GM19239 (cell line): ENCODE measurements at places on chromosomes 3 and 15.

GRCh38 chr3:159974-160373 lies 36.6 kb upstream of the CHL1 start:
- no peak for DNase-seq

DNA sequence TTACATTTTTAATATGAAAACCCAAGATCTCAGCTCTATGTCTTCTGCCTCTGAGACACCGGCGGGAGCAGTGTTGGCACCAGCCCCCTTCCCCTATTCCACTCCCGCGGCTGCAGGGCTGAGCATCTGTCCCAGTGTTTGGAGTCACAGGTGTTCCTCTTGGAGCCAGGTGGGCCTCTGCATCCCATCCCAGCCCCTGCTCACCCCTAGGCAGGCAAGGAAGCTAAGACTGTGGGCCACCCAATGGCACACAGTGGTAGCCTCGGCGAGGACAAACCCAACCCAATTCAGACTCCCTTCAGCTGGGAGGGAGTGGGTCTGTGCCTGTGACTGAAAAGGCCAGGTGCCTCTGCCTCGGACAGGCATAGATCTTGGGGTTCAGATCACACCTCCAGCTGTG lies 3.1 kb downstream of the CHST13 start:
- no peak for DNase-seq

DNA sequence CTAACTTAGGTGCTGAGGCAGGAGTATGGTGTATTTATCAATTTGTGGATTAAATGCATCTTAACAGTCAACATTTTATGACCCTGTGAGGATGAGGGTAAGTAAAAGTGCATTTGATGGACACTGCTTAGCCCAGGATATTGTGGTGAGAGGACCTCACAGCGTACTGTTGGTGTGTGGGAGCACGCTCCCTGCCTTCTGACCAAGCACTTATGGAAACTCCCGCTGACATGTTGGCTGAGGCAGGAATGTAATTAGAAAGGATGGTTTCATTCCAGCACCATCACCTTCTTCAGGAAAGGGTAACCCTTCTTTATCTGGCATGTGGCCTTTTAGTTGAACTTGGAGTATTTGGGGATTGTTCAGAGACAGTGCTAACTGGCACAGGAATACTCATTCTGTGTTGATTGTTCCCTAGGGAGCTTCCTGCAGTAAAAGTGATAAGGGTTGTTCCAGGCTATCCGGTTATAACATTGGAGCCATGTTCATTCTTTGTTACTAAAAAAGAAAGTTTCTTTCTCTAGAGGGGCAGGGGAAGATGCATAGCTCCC lies 11.7 kb upstream of the FSTL1 start:
- no peak for DNase-seq

GRCh38 chr15:100112061-100112420 lies 229.7 kb downstream of the ADAMTS17 start:
- no peak for DNase-seq

GRCh38 chr3:113153499-113154107 lies 57.8 kb upstream of the BOC start:
- peak; percentile 9 for DNase-seq

DNA sequence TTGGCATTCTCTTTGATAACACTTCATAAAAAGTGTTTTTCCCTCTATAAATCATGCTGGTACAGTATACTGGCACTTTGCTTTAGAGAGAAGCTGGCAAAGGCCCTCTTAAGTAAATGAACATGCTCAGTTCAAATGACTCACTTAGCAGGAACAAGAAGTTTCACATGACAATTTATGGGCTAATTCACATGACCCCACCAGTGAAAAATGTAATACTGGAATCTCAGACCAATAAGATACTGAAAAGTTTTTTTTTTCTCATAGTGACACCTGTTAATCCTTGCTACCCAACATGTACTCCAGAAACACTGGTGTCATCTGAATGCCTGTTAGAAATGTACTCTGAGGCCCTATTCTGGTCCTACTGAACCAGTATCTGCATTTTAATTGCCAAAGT lies 13.9 kb downstream of the BTBD1 start:
- DNase-seq: no peak

GRCh38 chr15:70795311-70795665 lies 31.9 kb upstream of the UACA start:
- no peak for DNase-seq

- DNase-seq: no peak
Measured at GRCh38 chr15:39364721-39365120, 216.2 kb upstream of the THBS1 start.

DNA sequence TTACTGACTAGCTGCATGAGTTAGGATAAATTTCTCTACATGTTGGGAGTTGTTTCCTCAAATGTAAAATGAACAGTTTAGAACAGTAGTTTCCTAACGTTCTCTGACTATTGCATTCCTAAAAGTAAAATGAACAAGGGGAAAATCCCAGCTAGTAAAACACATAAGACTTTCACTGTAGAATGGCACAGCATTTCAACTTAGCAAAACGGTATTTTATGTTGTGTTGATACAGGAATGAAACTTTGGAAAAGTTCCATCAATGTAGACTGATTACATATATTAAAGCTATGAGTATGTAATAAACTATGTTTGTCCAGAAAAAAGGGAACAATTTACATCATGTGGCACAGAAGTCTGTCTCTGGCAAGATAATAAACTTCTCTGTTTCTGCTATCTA lies 297.4 kb upstream of the EPHA3 start:
- no peak for DNase-seq

GRCh38 chr15:53681056-53681455 lies 78.4 kb downstream of the WDR72 start:
- no peak for DNase-seq

- no peak for DNase-seq
Measured at GRCh38 chr3:30670292-30670691, 63.9 kb downstream of the TGFBR2 start.

GRCh38 chr3:31251083-31251482 lies 281.6 kb upstream of the STT3B start:
- DNase-seq: no peak

- DNase-seq: no peak
Measured at GRCh38 chr3:73709712-73710111, 85.0 kb upstream of the PDZRN3 start.

DNA sequence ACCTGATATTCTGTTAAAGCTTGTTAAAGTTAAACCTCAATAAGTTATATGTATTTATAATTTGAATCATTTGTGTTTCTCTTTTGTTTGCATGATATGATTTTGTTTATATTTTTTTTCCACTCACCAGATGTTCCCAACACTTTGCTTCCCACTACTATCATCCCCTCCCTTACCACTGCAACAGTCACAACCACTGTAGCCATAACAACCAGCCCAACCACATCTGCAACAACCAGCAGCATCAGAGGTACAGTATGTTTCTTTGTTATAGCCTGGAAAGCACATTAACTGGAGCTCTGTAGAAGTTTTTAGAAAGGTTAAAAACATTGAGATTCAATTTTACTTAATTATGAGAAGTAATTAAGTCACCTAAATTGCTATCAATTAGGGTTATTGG lies 1011.9 kb downstream of the VGLL3 start:
- no peak for DNase-seq

DNA sequence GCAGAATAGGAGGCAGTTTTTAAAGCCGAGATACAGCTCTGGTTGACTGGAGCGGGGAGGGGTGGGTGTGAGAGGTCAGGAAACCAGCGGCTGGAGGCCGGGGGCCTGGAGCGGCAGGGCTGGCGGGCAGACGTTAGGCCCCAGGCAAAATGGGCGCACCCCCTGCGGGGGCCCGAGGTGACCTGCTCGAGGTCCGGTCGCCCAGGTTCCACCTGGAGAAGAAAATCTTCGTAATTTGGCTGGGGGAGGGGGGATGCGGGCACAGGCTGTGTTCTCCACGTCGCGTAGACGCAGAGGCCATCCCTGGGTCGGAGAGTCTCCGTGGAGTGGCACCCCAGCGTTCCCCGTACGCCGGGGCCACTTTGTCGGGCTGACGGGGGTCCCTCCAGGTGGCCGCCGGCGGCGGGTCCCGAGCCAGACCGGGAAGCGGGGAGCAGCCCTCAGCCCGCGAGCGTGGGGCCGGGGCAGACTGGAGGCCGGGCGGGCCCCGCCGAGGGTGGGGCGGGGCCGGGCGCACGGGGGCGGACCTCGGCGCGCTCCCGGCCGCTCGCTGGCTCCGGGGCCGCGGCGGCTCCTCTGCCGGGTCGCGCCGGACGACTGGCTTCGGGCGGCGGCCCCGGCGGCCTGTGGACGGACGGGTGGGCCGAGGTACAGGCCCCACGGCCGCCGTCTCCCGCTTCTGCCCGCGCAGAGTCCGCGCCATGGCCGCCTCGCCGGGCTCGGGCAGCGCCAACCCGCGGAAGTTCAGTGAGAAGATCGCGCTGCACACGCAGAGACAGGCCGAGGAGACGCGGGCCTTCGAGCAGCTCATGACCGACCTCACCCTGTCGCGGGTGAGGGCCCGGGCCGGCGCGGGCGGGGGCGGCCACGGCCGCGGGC lies at the start of gene CRTC3:
CRTC3 (plus strand) TSS at position 553 of the 879 bp plus-strand sequence; CDS start at position 702, 149 bp downstream.
- DNase-seq: peak; percentile 88

DNA sequence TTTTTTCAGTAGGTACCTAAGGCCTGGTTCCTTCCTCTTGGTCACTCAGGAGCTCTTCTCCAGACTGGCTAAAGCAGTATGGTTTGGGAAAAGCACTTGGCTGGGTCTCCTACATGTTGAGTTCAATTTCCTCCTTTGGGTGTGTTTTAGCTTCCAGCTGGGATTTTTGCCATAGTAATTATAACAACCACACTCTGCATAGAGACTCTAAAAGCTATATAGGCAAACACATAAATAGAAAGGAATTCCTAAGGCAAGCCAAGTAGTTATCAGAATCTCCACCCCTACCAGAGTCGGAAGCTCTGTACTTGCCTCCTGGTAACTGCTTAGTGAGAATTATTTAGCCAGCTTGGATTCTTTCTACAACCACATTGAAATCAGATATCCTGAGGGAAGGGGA lies 48.6 kb downstream of the FOXL2 start:
- no peak for DNase-seq

DNA sequence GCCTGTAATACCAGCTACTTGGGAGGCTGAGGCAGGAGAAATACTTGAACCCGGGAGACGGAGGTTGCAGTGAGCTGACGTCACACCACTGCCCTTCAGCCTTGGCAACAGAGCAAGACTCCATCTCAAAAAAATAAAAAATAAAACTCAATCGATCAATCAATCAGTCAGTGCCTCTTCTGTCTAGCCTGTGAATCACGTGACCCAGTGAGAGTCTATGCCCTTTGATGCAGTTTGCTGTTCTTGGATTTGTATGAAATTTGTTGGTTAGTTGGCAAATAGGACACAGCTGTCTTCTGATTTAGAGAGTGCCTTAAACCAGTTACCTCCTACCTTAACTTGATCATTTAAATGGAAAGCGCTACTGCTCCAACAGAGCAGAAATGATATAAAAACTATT lies 3.6 kb upstream of the RBMS3 start:
- no peak for DNase-seq

DNA sequence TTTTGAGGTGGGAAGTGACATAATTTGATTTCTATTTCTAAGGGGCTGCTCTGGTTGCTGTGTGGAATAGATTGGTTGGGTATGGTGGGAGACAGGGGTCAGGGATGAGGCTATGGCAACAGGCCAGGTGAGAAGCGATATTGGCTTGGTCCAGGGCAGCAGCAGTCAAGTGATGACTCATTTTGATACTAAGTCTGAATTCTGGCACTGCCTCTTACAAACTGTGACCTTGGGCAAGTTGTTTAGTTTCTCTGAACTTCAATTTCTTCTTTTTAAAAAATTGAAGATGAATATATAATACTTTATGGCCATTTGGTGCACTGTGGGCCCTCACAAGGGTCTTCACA lies 40.4 kb upstream of the CLSTN2 start:
- DNase-seq: no peak

- DNase-seq: no peak
Measured at GRCh38 chr3:13050446-13050845, 22.8 kb downstream of the IQSEC1 start.

- DNase-seq: no peak
Measured at GRCh38 chr15:62684123-62684808, 358.3 kb upstream of the TPM1 start.

DNA sequence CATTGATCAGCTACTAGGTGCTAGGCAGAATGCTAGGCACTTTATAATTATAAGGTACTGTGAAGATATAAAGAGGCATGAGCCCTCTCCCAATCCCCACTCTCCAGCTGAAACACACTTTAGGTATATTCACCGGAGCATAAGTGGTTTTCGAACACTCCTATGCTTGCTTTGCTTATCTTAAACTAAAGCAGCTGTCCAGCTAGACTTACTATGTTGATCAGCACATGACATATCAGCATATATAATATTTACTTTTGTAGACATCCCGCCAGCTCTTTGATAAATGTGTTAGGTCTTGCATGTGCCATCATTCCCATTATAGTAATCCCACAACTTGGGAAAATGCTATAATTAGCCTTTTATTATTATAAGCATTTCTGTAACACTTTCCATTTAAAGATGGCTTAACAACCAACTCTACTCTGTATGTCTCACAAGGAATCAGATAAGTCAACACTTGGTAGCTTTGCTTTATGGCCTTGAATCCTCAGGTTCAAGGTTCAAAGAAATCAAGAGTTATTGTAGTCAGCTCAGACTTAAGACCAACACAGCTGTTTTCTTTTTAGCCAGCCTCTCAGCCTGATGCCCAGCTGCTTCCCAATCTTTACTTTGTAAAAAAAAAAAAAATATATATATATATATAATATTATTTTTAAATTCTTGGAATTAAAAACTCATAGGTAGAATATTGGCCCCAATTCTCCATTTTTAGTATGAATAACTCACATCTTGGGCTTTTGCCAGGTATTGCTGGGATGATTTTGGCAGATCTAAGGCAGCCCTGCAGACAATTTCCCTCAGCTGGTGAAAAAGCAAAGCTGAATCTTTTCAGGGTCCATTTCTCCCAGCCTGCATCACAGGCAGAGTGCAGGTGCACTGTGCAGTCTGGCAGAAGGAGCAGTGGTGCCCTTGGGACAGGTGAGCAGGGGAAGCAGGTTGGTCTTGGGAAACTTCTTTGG lies 104.2 kb downstream of the THRB start:
- no peak for DNase-seq

DNA sequence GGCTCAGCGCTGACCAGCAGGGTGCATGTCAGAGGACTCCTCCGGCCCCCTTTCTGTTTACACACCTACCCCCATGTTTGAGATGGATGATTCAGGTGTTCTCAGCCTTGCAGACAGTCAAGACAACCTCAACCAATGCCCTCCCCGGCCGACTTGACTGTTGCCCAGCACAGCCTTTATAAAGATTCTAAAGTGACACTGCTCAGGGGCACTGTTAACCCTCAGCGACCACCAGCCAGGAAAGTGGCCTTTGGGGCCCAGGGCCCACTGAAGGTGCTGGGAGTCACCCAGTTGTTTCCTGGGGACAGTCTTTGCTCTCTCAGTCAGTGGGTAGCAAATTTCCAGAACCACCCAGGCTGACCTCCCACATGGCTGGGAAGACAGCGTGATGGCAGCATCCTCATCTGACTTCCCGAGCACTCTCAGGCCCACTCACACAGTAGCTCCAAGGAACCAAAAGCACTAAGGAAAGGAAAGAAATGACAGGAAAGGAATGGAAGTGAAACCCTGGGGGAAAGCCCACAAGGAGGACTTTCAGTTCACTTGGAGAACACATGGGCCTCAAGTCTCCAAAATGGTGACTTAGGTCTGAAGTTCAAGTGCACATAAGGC lies 128.4 kb downstream of the ASB7 start:
- no peak for DNase-seq

GRCh38 chr3:131172502-131173200 lies 146.0 kb downstream of the NEK11 start:
- DNase-seq: no peak
